Activated gamma-delta T cell treated with anti-CD3 and anti-CD28 coated beads, Interleukin-2, amount 50 U/mL, for 16 hours (primary cell): ENCODE measurements at places on chromosomes 2 and 18.

DNA sequence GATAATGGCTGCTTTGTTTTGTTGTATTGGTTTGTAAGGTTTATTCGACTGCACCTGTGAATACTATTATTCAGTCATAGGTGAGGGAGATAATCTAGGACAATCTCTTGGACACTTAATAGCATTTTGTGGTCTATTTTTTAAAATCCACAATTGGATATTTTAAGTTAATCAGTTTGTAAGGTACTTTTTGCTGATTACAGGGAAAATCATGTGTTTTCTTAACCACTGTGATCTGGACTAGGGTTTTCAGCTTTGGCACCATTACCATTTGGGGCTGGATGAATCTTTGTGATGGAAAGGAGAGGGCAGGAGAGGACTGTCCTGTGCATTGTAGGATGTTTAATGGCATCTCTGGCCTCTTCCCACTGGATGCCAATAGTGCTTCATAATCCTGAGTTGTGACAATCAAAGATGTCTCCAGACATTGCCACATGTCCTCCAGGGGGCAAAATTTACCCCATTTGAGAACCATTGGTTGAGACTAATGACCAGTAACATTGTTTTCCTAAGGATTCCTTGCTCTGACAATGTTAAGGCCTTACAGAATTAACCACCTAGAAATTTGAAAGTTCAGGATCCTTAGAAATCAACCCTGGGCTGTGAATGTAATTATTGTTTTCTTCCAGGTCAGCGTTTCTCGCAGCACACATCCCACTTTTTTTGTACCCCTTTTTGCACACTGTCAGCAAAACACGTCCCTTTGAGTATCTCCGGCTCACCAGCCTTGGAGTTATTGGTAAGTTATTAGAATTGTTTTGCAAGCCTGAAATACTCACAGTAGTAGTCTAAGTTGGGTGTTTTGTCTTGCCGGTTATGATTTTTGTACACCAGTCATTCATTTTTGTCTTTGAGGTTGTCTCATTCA lies 15.6 kb downstream of the CNOT9 start:
- no peak for DNase-seq

- DNase-seq = no peak
Observed at GRCh38 chr2:79327460-79327859, 167.9 kb upstream of the REG3A start.

- no peak for DNase-seq
Observed at GRCh38 chr2:131045286-131046027, 47.8 kb downstream of the FAM168B start.

- DNase-seq = no peak
Observed at GRCh38 chr2:44275927-44276303, 635 bp downstream of the SLC3A1 start.

DNA sequence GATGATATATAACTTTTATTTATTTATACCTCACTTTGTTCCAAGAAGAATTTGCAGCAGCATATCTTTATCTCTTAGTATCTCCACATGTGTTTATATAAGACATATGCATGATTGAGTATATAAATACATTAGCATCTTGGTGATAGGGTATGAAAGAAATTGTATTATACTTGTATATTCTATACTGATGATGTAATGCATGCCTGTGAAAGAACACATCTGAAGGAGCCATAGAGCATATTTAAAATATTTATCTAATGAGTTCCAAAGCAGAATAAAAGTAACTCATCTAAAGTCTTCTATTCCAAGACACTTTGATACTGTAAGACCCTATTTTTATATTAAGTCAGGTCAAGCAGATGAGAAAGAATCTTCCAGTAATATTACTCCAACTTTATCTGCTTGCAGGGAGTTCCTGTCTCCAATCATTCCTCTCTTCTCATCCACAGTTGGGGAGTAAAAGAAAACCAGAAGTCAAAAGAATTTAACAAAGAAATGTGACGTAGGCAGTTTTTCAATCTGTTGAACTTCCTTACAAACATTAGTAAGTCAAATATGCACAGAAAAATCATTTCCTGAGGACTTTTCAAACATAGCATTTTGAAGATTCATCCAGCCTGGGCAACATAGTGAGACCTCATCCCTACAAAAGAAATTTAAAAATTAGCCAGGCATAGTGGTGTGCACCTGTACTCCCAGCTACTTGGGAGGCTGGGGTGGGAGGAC lies 76.7 kb downstream of the DTNB start:
- DNase-seq = no peak

GRCh38 chr18:9380101-9380500 lies 45.5 kb downstream of the TWSG1 start:
- DNase-seq = no peak

- no peak for DNase-seq
Observed at GRCh38 chr2:168428431-168428830, 27.6 kb upstream of the CERS6 start.

DNA sequence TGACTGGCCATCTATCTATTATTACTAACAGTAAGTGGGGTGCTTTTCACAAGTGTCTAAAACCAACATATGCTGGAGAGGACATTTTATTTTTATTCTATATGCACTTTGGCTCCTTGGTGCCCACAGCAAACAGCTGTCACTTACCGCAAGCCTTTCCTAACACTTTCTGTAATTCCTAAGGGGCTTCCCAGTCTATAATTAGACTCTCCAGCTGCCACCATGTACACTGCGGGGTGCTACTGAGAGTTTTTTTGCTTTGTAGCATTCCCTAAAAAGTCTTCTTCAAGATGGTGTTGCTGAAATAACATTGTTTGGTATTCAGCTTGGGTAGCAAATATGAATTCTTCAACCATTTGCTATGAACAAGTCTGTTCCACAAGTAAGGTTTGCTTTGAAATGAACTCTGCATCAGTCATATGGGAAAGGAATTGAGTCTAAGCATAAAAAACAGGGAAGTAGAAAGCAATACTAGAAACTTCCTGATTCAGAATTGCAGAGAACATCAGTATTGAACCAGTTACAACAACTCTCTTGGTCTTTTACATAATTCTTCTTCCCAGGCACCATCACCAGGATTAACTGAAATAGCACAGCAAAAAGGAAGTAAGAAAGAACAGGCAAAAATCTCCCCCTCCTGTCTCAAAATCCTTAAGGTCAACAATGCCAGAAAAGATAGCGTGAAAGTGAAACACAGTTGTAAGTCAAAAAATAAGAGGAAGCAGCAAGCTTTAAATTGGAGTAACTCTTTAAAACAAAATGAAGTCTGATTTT lies 28.6 kb downstream of the EPB41L3 start:
- no peak for DNase-seq

GRCh38 chr2:20220806-20221554 lies 4.0 kb downstream of the SDC1 start:
- DNase-seq = no peak

GRCh38 chr18:13191779-13192178 lies 26.8 kb upstream of the LDLRAD4 start:
- DNase-seq = no peak

DNA sequence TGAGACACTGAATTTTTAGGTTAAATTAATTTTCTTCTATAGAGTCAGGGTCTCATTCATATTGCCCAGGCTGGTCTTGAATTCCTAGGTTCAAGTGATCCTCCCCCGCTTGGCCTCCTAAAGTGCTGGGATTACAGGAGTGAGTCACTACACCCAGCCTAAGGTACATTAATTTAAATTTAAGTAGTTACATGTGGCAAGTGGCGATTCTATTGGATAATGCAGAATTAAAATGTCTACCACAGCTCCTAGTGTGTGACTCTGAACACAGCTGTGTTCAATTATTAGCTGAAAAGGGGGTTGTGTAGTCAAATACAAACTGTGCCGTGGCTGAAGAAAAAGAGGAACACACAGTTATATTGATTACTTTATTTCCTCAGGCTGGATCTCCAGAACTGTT lies 2.2 kb upstream of the CAD start:
- no peak for DNase-seq

DNA sequence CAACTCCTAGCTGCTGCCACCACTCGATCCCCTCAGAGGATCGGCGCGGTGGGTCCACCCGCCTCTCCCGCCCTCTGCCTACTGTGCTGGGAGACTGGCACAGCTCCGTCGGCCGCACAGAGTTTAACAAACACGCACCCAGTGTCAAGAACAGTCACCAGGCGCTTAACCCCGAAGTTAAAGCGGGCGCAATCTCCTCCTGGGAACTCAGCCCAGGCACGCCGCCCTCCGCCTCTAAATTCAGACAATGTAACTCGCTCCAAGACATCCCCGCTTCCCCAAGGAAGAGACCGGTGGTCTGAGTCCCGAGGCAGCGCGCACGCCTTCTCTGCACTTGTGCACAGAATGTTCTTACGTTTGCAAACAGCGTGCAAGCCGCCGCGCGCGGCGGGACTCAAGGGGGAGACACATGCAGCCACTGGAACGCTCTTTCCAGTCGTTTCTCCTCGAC lies 533 bp downstream of the CXCR4 start:
- DNase-seq = no peak

- DNase-seq = no peak
Observed at GRCh38 chr2:45013229-45014015, 4.2 kb upstream of the SIX2 start.

GRCh38 chr18:8121942-8122480 lies 487.2 kb upstream of the RAB12 start:
- DNase-seq = no peak

GRCh38 chr2:210445116-210445707 lies 31.3 kb downstream of the LANCL1 start:
- no peak for DNase-seq

GRCh38 chr2:53064154-53064553 lies 703.5 kb upstream of the CHAC2 start:
- DNase-seq = no peak

DNA sequence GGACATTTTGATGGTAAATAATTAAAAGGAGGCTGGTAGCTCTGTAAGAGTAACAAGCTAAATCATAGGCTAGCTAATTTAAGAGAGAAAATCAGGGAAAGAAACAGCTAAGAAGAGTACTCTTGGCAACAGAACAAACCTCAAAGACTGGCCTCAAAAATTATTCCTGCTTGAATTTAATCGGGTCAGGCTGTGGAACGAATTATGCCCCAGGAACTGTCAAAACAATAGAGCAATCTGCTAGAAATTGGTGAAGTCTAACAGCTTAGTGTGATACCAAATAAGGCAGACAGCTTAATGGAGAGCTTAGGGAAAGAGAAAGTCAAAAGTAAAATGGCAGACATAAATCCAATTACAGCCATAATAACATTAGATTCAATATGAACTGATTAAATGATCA lies 215.7 kb downstream of the MREG start:
- no peak for DNase-seq

GRCh38 chr2:8115456-8115855 lies 566.4 kb upstream of the ID2 start:
- DNase-seq = no peak

- DNase-seq = no peak
Observed at GRCh38 chr18:5065615-5066014, 131.4 kb downstream of the AKAIN1 start.

- no peak for DNase-seq
Observed at GRCh38 chr18:67520351-67520921, 3.9 kb upstream of the DSEL start.

DNA sequence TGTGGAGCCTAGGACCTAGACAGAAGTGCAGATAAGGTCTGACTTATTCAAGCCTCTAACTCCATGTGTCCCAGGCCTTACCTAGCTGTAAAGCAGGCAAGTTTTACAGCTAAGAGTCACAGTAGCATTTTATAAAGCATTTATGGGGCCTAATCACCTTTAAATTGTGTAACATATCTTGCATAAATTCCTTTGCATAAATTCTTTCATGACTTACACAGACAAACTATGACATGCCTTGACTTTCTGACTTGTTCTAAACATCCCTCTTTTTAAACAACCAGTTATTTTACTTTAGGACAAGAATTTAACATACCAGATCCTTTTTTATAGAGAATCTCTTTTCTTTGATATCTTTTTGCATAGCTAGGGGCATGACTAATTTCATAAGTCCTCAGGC lies 1257.8 kb upstream of the NRXN1 start:
- no peak for DNase-seq

GRCh38 chr2:240512109-240512485 lies 45.7 kb downstream of the ANKMY1 start:
- no peak for DNase-seq

DNA sequence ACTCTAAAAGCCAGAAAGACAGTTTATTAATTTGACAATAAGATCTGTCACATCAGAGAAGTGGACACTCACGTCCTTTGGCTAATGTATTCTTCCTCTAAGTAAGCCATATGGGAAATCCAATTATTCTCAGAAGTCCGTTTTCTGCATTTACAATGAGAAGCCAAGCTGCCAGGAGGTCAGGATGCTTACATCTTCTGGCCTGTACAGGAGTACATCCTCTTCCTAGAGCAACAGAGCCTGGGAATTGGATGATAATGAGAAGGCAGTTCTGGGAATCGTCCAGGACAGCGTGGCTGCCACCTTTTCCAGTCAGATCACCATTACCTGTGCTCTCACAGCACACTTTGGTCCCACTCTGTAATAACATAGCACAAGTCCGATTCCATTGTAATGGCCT lies 5.2 kb downstream of the RAPGEF4 start:
- DNase-seq = no peak

DNA sequence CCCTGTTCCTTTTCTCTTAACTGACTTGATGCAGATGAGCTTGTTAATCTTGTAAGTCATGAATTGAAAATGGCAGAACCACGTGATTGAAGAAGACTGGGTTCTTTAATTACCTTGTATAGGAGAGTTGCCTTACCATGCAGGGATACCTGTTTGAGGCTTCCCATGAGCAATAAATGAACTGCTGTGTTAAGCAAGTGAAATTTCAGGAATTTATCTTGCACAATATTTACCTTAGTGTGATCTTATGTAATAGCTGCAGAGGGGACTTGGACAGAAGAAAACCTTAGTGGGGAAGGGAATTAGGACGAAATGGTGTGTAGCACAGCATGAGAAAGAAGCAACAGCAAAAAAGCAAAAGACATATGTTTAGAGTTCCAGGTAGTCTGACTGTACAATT lies 384.0 kb upstream of the TMEFF2 start:
- DNase-seq = no peak

- DNase-seq = no peak
Observed at GRCh38 chr18:22603902-22604301, 186.2 kb upstream of the CTAGE1 start.
